Activated T-helper 2 cell treated with anti-CD3 and anti-CD28 coated beads, Interferon-gamma antibody, Interleukin-2, Interleukin-4, amounts not matched to agents 10 μg/mL and 5 μg/mL and 100 μg/mL, durations not matched to agents 14 hours and 24 hours and 36 hours (primary cell): ENCODE measurements at places on chromosomes 3 and 15.

- DNase-seq = no peak
Measured at GRCh38 chr3:50275141-50275995, 3.5 kb upstream of the LSMEM2 start.

- no peak for DNase-seq
Measured at GRCh38 chr3:30586096-30586805, 20.1 kb upstream of the TGFBR2 start.

- DNase-seq = no peak
Measured at GRCh38 chr3:156404217-156404616, 150.7 kb downstream of the SSR3 start.

GRCh38 chr3:39809181-39809994 lies at the start of gene MYRIP:
Gene MYRIP, plus strand, starts transcription at chr3:39809609. Its CDS starts 91,208 bp downstream, at chr3:39900817.
- no peak for DNase-seq

GRCh38 chr3:135272026-135272669 lies 477.1 kb downstream of the EPHB1 start:
- no peak for DNase-seq

- DNase-seq = no peak
Measured at GRCh38 chr3:38317192-38317759, 29.3 kb upstream of the XYLB start.

DNA sequence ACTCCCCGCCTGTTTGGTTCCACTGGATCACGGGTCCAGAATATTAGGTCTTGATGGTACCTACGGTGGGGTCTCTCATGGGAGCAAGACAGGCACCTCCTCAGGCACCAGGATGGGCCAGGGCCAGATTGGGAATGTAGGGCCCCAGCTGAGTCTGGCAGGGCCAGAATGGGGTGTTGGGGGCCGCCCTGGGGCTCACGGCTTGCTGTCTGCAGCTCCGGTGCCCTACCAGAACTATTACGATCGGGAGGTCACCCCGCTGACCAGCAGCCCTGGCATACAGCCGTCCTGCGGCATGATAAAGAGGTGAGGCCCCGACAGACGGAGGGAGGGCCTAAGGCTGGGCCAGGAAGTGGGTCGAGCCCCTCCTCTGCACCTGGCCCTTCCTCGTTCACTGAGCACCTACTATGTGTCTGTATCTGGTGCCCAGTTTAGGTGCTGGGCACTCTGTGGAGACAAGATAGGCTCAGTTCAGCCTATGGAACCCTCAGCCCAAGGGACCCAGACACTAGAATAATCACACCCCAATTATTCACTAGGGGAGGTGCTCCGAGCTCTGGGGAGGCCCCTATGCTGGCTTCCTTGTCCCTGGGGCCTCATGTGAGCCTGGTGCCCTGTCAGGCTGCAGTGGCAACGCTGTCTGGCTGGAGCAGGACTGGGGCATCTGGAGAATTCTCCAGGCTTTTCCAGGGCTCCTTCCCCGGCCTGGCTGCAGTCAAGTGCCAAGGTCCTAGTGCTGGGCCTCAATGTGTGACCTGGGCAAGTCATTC lies 37.9 kb downstream of the PSTPIP1 start:
- DNase-seq = no peak
